ENCODE measurements at places on chromosomes 11 and 22.

DNA sequence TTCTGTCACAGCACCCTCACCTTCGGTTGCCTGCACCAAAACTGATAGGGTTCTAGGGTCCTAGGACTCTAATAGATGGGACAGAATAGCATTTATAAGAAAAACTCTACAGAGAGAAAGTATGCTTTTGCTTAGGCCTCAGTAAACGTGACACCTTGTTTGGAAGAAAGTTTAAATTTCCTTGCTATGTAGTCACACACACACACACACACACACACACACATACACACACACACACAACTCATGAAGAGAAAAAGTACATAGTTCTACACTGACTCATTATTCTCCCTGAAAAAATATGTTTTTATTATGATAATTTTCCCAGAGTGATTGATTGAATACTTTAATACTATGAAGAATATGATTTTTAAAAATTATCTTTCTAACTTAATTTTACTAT, 220.8 kb upstream of the SNX19 start:
- DNase-seq: no peak

DNA sequence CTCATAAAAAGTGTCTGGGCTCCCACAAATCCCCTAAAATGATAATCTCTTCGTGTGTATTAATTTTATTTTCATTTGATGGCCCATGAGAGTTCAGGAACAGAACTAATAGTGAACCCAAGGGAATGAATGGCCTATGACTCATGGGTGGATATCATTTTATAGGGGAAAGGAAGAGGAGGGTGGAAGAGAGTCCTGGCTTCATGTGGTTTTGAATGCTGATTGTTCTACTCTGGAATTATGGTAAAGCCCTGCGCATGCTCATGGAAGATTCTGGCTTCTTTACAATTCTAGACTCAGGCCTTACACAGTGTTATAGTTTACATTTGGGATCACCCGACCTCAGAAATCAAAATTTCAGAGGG, 35.2 kb downstream of the MAML2 start:
- no peak for DNase-seq

DNA sequence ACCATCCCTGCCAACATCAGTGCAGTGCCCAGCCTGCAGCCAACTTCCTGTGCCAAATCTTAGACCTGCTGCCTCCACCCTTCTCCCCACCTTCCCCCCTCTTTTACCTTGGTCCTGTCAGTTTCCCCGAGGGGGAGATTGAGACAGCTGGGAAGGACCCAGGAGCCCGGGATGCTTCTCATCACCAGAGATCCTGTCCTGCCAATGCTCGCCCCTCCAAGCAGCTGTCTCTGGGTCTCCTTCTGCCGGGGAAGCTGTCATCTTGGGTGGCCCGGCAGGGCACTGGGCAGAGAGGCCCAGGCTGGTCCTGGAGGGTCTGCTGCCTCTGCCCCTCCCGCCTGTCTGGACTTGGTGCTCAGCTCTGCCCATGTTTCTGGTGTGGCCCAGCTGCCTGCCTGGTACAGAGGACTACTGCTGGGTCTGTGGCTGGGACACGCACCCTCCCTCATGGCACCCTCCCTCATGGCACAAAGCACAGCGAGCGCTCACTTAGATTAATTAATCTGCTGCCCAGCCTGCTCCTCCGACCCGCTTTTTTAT, 60.4 kb upstream of the THY1 start:
- no peak for DNase-seq

- no peak for DNase-seq
Observed at GRCh38 chr11:24872186-24872585, 375.3 kb downstream of the LUZP2 start.

DNA sequence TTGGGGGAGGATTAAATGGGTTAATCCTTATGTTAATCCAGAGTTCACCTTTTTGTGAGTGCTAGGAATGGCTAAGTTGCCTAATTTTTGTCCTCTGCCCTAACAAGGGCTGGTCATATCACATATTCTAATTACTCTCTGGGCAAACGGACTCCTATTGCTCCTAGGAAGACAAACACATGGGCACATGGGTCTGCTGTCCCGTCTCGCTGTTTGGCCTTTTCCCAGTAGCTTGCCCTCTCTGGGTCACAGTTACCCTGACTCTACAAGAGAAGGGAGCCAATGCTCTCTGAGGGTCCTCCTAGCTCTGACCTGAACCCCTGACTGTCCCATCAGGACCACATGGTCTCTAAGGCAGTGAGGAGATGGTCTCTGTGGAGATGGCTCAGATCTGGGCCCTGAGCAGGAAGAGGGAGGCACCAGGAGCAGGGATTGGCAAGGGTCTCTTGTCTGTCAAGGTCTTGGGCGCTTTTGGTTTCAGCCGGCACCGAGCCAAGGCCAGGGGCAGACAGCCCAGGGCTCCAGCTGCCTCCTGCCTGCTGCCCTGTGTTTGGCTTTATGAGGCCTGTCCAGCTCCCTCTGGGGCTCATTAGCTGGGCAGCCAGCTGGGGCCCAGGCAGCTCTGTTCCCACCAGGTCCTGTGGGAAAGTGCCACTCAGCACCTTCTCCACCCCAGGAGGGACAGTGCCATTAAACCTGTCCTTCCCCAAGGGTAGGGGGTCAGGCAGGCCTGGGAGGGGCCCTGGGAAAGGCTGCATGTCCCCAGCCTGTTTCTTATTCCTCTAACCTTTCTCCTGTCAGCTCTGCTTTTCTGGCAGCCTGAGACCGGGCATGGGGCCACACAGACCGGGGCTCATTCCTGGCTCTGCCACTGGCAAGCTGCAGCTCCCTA, 559.9 kb downstream of the MN1 start:
- DNase-seq: no peak

DNA sequence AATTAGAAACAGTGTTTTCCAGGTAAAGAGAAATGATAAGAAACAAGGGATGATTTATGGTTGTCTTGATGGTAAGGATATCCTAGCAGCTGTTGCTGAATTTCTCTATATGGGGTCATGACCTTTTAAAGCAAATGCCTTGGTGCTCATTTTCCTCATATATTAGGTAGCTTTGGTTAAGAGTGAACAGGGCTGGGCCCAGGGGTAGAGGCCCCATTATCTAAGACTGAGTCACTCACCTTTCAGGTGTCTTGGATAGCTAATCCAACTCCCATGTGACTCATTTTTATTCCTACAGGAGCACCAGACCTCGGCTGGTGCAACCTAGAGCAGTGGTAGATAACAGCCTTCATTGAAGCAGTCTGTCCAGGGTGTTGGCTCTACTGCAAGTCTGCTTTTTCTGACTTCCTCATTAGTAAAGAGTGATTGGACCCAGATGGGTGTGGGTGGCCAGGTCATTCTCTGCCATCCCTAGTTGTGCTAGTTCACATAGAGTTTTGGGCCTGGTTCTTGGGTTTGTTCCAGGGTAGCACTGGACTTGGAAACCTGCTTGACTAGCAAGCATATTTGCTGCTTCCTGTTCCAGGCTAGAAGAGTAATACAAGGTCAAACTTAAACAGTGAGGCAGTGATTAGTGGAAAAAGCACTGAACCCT, 37.4 kb downstream of the CTNND1 start:
- DNase-seq: no peak

DNA sequence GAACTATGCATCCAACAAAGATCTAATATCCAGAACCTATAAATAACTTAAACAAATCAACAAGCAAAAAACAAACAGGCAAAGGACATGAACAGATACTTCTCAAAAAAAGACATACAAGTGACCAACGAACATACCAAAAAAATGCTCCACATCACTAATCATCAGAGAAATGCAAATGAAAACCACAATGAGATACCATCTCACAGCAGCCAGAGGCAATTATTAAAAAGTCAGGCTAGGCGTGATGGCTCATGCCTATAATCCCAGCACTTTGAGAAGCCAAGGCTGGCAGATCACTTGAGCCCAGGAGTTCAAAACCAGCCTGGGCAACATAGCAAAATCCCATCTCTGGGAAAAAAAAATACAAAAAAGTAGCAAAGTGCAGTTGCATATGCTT, 10.7 kb downstream of the SAA4 start:
- DNase-seq: no peak

GRCh38 chr11:61293867-61294716, 1.0 kb downstream of the VWCE start:
- DNase-seq: no peak

DNA sequence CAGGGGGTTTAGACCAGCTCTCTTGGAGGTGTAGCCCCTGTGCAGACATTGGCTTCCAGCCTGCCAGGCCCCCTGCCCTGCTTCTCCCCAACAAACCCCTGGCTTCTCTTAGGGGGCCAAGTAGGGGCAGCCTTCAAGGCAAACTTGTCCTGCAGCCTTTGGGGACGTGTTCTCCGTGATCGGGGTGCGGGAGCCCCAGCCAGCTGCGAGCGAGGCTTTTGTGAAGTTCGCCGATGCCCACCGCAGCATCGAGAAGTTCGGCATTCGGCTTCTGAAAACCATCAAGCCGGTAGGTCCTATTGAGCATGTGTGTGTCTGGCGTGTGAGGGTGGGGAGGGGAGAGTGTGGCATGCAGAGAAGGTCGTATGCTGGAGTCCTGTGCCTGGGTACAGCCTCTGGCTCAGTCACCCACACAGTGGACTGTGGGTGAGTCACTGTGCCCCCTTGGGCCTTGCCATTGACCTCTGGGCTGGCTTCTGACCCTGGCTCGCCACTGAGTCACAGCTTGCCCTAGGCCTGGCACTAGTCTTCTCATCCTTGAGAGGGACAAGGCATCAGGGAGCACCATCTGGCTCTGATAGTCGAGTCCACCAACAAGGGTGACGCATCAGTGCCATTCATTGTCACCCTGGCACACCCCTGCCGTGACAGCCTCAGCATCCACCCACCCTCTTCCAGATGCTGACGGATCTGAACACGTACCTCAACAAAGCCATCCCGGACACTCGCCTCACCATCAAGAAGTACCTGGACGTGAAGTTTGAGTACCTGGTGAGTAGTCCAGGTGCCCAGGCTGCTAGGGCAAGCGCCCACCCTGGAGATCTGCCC, 11.4 kb downstream of the SLC16A8 start:
- no peak for DNase-seq

GRCh38 chr11:4636962-4637661, at the start of gene OR51D1:
OR51D1 (plus strand) TSS chr11:4637477; CDS start chr11:4639791, 2,314 bp downstream.
- DNase-seq: peak; percentile 56

DNA sequence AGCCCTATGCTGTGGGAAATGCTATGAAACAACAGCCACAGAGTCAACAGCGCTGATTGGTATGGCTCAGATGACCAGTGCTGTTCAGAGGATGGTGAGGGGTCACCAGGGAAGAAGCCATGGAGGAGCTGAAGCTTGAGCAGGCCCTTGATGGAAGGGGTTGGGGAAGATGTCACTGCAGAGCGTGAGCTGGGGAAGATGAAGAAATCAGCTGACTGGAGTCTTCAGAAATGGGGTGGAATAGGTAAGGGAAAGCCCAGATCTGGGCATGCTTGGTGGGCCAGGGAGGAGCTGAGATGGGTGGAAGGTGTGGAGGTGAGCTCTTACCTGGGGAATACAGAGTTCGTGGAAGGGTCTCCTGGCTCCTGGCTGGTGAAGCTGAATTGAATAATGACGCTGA, 105.4 kb upstream of the PLET1 start:
- DNase-seq: no peak

DNA sequence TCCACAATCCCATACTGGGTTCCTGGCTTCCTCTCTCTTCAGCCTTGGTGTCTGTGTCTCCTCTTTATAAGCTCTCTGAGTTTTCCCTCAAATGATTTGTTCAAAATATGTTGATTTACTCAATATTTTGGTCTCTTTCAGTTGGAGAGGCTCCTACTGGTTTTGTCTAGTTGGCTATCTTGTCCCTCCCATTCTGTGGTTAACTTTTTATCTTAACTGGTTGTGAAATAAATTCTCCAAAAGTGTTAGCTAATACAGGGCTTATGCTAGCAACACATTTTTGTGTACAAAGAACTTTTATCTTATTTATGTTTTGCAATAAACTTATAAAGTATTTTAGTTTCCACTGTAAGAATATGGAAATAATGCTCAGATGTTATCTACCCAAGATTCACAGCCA, 200.9 kb downstream of the AASDHPPT start:
- no peak for DNase-seq

- DNase-seq: no peak
Observed at GRCh38 chr11:125945011-125945796, 640 bp upstream of the VSIG10L2 start.

GRCh38 chr22:45717789-45718188, 46.2 kb downstream of the ATXN10 start:
- no peak for DNase-seq

DNA sequence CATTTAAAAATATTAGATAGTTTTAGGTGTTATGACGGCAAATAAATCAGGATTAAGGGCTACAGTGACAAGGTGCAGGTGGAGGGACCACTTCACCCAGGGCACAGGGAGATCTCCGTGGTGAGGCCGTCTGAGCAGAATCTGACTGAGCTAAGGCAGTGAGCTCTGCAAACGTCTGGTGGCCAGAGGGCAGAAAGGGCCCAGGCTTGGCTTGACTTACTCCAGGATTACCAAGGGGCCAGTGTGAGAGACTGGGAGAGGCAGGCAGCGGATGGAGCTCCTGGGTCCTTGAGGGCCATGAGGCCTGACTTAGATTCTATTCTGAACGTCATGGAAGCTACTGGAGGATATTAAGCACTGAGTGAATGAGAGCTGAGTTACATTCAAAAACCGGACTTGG, 125.9 kb upstream of the B3GAT1 start:
- DNase-seq: no peak

DNA sequence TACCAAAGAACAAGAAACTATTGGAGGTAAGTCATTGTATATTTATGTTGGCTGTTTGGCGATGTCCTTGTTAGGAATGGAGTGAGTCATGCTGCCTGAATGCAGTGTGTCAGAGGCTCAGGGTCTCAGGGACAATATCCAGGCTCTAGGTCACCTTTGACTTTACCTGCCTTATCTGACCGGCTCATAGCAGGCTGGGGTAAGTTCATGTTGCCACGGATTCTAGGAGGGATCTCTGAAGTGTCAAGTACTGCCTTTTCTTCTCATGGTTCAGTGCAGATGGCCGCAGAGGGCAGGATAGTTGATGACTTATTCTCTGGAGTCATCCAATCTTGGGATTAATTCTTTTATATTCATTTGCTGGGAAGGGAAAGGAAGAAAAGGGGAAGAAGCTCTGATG, 53.2 kb downstream of the SPON1 start:
- DNase-seq: no peak

- no peak for DNase-seq
Observed at GRCh38 chr11:96149743-96150555, 193.0 kb downstream of the MAML2 start.

DNA sequence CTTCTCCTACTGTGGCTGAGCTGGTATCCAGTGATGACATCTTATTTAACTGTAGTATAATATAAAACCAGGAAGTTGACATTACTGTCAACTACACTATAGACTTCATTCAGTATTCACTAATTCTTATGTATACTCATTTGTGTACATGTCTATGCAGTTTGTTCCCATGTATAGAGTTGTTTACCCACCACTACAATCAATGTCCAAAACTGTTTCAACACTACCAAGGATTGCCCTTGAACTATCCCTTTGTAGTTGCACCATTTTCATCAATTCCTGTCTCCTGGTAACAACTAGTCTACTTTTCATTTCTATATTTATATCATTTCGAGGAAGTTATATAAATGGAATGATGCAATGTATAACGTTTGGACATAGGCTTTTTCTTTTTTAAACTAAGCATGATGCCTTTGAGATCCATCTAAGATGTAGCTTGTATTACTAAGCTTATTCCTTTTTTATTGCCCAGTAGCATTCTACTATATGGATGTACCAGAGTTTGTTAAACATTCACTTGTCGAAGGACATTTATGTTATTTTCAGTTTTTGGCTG, 39.2 kb downstream of the TMEM135 start:
- DNase-seq: no peak
